ENCODE measurements at places on chromosomes 5 and 9.

DNA sequence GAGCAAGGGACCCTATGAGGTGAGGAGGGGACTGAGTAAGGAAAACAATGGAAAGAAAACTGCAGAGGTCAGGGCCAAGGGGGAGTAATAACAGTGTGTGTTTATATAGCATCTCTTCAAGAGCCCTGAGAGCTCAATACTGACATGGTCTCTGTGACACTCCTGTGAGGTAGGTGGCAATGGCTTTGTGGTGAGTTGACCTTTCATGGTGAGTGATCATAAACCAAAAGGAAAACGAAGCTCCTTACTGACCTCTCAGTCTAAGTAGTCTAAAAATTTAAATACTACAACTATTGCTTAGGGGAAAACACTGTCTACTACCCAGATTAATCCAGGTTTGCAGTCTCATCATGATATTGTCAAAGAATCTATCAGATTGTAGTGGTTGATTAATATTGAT lies 130.9 kb downstream of the SNCAIP start:
- no peak for DNase-seq

DNA sequence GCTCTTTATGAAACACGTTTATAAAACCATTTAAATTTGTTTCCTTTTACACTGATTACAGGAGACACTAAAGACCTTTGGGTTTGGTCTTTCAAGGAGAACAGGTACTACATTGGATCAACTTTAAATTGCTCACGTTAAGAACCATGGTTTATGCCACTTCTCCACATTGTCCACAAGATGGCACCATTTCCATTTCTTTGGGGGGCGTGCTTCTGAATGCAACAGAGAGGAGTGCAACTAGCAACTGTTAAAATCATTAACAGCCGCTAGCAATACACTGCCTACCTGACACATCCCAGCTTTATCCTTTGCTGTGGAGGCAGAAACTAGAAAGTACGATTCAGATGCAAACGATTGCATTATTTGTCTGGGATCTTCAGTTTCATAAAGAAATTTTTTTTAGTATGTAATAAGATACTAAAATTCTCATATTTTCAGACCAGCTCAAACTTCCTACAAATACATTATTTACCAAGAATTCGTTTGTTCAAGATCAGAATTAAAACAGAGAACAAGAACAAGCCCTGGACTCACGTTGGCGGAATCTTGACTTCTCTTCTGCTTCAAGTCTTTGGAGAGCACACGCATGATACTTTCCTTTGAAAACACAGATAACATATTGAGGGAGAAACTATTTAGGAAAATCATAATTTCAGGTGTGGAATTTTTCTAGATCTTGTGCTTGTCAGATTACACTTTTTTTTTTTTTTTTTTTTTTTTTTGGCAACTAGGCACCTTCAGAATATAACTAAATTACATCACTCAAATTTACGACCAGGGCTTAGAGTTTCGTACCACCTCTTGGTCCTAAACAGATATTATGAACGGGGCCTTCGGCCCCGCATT lies 702 bp downstream of the CDC20B start:
- peak; percentile 27 for DNase-seq

DNA sequence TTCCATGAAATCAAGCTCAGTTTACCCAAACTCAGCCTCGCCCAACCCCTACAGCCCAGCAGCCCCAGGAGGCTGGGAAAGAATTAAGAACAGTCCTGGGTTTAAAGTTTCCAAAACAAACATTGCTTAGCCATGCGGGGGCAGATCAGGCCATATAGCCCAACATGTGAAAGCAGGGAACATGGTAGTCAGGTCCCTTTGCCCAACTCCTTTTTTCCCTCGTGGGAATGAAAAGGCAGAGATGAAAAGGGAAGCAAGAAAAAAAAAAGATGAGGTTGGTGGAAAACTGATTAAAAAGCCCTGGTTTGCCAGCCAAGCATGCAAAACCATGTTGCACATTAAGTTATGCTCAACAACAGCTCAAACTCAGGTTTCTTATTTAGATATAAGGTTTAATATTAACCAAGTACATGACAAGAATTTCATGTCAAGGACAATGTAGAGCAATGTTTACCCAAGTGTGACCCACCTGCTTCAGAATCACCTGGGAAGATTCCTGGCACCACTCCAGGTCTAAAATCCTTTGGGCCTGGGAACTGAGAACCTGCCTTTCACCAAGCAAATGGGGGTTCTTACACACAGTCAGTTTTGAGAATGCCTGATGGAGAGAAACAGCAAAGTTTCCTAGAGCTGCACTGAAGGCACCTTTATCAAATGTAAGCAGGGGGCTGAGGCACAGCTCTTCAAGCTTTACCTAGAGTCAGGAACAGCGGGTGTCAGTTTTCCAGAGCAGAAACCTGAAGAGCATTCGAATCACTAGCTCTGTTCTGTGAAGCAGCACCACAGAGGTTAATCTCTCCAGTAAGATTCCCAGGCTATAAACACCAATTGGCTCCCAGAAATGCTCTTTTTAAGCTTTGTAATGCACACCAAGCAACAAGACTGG lies 1.7 kb downstream of the FREM1 start:
- no peak for DNase-seq

DNA sequence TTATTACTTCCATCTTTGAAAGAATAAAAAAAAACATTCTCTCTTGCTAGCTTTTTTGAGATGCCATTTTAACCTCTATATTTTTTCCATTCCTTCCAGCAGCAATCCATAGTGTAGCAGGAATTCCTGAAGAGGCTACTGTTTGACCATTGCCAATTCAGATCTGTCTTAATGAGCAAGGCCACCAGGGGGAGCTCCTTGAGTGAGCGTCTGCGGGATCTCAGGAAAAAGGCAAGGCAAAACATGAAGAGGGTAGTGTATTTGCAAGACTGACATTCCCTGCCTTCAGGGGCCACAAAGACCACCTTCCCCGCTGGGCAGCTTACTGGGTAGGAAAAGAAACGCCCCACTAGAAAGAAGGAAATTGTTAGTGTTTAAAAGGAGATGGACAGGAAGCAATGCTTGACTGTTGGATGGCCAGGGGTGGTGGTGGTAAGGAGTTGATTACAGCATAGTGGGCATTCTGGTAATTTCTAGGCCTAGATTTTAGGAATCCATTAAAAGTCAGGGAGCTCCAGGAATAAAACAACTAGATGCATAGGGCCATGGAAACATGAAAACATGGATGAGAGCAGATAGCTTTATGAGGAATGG lies 206.6 kb upstream of the HAPLN1 start:
- DNase-seq: peak; percentile 49

DNA sequence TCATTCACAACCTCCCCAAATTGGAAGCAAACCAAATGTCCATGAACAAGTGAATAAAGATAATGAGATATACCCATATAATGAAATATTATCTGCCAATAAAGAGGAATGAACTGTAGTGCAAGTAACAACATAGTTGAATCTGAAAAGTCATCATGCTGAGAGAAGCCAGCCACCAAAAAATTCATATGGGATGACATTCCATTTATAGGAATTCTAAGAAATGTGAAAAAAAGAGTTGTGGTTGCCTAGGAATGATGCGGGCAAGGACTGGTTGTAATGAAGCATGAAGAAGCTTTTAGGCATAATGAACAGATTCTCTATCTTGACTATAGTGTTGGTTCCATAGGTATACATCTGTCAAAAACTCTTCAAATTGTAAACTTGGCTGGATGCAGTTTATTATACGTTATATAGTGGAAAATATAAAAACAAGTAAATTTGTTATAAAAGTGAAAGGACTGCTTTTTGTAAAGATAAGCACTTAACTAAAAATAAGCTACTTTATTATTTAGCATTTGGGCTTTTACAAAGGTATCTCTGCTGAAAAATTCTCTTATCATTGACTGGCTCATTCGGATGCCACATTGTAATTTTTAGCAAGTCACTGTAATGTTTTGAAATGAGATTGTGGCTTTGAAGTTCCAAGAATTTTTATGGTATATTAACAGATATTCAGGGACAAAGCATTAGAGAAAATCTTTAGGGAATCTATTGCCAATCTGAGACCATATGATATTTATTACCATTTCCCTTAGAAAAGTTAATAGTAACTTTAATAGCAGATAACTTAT lies 21.2 kb upstream of the TTC23L start:
- DNase-seq: peak; percentile 59

GRCh38 chr5:109316634-109317033 lies 93.1 kb downstream of the PJA2 start:
- peak; percentile 4 for DNase-seq

DNA sequence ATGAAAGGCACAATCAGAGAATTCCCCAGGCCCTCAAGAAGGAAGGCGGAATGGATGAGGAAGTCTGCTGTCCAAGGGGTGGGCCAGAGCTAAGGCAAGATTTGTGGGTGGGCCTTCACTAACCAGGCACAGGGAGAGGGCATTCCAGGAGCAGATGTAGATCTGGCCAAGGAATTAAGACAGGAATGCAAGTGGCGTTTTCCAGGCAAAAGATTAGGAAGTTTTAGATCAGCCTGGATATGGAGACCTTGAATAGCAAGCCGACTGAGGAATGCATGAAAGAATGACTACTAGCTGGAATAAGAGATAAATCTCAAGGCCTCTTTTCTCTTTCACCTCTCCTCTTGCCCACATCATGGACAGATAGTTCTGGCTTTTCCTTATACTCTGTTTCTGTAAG lies 68.5 kb downstream of the GHR start:
- no peak for DNase-seq

GRCh38 chr5:6545770-6546690 lies 86.8 kb downstream of the NSUN2 start:
- DNase-seq: no peak

DNA sequence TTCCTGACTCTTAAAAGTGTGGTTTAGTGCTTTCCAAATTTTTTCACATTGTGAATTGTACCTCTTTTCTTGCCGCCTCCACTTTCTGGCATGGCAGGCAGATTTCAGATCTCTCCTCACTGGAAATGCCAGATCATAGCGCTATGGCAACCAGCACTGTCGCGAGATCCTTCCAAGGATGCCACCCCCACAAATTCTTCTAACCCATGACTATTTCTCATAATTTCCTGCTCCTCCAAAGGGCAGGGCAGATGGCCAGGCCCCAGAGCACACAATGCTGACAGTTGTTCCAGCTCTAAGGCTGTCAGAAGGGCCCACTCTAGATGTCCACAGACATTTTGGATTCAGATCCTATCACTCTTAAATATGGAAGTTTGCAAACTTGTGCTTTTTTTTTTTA lies 446.2 kb upstream of the RIOK2 start:
- no peak for DNase-seq

DNA sequence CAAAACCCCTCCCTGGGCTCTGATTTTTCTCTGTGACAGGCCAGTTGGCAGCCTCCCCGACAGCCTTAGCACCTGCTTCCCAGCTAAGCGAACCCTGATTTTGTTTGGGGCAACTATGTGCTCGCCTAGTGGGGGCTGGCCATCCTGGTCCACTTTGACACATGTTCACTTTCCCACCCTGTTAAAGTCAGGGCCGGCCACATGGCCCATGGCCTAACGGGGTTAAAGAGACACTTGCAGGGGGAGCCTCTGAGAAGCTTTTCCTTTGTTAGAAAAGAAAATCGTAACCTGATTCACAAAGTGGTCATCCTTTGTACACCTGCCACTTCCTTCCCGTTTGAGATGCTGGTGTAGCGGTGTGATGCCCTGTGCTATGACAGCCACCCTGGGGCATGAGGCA lies 1.3 kb upstream of the CACNA1B start:
- no peak for DNase-seq

- DNase-seq: no peak
Observed at GRCh38 chr9:123063896-123064295, 30.4 kb downstream of the GPR21 start.

DNA sequence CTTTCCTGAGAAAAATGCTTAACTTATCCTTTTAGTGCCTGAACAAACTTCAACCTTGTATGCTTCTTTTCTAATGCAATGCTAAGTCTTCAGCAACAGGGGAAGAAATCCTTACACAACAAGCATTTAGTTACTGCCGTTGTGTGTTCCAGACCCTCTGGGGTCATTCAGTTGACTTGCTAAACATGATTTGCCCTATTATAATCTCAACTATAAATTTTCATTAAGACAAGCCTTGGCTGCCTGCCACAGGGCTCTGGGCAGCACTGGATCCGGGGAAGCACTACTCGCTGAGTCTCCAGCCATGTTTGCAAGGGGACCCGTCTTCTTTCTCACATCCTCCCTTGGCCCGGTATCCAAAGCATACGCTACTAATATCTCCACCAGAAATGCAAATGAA lies 58.1 kb downstream of the PTCH1 start:
- DNase-seq: no peak

Measured in HS-27A (cell line).